Airway epithelial cell (primary cell): ENCODE measurements at places on chromosomes 5 and 9. TPM values are rescaled to one million over a fixed set of nuclear protein-coding genes. Genes with fewer than 3 reads are reported as not detected.

CD72 gene
- total RNA-seq: 0.56 TPM in 1 of 2 replicates, not detected in the other

OR1Q1 gene
- not detected in 2 replicates for total RNA-seq

RMRP gene
- 4,407 and 7,542 TPM in 2 replicates for total RNA-seq

TXNDC8 gene
- not detected in 2 replicates for total RNA-seq

CDX1 gene
- total RNA-seq: not detected in 2 replicates

SIT1 gene
- not detected in 2 replicates for total RNA-seq

CER1 gene
- total RNA-seq: not detected in 2 replicates

ZNF608 gene
- 7.6 and 11.4 TPM in 2 replicates for total RNA-seq

DCAF12 gene
- total RNA-seq: 23.6 and 31.5 TPM in 2 replicates

SURF1 gene
- 26.6 and 37.2 TPM in 2 replicates for total RNA-seq

TMC1 gene
- 0.14 TPM in 1 of 2 replicates, not detected in the other for total RNA-seq

PTGR1 gene
- total RNA-seq: 66.1 and 82.1 TPM in 2 replicates

NUTM2F gene
- total RNA-seq: not detected in 2 replicates

OR2Y1 gene
- total RNA-seq: not detected in 2 replicates

HTR4 gene
- total RNA-seq: not detected in 2 replicates

NUDCD2 gene
- total RNA-seq: 7.3 and 8.5 TPM in 2 replicates

IL33 gene
- 13.2 and 17.4 TPM in 2 replicates for total RNA-seq

NUDT12 gene
- total RNA-seq: 11.2 and 13.8 TPM in 2 replicates

FCN2 gene
- total RNA-seq: not detected in 2 replicates

SOHLH1 gene
- total RNA-seq: not detected in 2 replicates

LOX gene
- total RNA-seq: 1.3 and 3.4 TPM in 2 replicates

DPH7 gene
- total RNA-seq: 19.0 and 26.9 TPM in 2 replicates

BHMT2 gene
- not detected in 2 replicates for total RNA-seq
